AML-193 (cell line): ENCODE measurements at places on chromosomes 6 and 20.
A peak's percentile ranks its signal among the peaks of the same experiment; 100 is the strongest.

- DNase-seq, result peak; percentile 78
Observed at GRCh38 chr6:21381331-21381963, 212.1 kb upstream of the SOX4 start.

DNA sequence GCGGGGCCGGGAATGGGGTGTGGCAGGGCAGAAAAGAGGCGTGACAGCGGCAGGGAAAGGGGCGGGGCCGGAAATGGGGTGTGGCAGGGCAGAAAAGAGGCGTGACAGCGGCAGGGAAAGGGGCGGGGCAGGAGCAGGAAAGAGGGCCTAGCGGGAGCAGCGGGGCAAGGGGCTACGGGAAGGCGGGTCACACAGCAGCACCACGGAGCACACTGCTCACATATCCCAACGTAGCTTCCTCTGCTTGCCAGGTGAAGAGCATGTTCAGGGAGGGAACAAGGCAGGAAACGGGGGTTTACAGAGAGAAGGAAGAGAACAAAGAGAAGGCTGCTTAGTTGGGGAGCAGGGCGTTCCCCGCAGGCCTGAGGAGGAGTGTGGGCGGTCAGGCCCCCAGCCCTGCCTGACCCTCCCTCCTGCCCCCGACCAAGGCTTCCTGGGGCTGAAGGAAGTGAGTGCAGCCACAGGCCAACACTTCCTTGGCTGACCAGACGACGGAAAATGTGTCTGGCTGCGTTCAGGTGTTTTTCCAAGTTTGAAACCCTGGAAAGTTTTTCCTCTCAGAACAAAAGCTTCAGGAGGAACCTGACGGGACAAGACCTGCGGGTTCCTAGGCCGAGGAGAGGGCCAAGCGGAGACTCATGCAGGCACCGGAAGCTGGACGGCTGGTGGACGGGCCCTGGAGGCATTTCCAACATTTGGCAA, 13.8 kb downstream of the UCKL1 start:
- DNase-seq, result no peak

DNA sequence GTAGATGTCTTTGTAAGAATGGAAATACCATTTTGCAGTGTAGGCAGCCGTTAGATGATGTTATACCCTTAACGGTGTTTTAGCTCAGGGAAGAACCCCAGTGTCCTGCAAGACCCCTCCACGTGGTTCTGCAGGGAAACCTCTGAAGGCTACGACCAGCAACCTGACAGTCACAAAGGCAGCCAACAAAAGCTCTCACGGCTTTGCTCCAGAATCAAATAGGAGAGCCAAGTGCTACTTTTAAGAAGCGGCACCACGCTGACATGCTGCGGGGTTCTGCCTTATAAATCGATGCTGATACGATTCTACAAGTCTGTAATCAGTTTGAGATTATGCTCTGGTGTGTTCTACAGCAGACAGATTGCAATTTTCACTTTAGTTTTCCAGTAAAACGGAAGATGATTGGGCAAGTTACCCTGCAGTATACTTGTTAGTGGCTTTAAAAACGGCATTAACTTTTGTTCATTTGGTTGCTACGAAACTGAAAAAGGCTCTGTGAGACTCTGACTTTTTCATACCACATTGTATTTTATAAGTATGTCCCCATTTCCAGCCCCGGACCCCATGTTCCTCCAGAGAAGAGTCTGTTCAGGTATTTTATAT, 312.9 kb downstream of the SAMD5 start:
- no peak for DNase-seq

- peak; percentile 38 for DNase-seq
Observed at GRCh38 chr20:4607287-4607713, 114.4 kb upstream of the PRND start.

DNA sequence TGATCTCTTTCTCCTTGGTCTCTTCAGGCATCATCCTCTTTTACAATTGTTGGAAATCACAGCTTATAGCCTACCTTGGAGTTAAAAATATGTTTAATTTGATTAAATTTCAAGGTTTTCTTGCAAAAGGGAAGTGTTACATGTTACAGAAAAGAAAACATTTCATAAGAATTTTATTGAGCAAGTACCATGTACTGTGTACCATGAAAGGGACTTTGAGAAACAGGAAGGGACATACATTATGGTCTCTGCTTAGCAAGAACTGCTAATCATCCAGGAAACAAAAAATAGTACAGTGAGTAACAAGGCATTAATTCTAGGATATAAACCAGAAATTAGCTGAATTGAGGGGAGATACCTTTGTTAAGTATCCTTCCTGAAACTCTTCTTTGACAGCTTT, 145.3 kb upstream of the SPACA1 start:
- peak; percentile 90 for DNase-seq

- no peak for DNase-seq
Observed at GRCh38 chr6:117496383-117496990, 14.0 kb downstream of the DCBLD1 start.

- DNase-seq, result no peak
Observed at GRCh38 chr20:32968478-32969241, 35.6 kb downstream of the SUN5 start.

DNA sequence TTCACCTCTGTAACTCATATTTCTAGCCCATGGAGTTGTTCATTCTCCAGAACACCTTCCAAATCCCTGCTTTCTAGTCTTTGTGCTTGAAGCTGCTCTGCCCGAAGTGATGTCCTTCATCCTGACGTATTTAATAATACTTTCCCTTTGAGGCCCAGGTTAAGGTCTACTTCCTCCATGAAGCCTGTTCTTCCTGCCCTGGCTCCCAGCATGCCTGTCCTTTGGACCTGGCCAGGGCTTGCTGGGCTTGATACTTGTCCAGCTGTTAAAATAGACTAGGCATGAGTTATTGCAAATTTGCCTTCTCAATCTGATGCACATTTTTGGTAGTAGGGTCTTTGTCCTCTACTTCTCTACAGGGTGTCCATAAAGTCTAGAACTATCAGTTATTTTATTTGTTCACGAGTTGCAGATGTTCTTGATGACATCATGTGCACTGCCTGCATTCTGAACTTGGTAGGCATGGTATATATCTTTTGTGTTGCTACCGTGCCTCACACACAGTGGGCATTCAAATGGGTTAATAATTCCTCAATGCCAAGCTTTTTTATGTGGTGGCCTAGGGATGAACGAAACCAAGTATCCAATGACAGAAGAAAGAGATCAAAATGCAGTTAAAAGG, 3.1 kb upstream of the MAP7 start:
- DNase-seq, result no peak

DNA sequence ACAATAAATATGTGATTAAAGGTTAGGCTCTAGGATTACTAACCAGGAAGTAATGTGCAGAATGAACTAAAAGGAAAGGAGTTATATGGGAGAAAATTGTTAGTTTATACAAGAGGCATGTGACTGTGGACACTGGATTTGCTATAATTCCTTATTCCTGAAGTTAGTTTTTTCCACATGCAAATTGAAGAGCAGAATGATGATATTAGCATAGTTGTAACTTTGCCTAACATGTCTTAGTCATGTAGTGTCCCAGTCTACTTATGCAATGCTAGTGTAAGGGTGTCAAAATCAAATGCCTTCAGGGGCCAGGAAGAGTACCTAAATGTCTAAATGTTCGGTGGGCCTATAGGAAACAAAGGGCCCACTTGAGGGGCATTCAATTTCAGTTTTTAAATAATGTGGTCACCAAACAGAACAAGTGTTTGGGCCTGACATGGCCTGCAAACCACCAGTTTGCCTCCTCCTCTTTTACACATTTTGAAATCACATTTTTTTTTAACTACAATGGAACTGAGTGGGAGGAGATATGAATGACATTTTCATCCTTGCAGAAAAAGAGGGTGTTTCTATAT, 28.0 kb upstream of the CEP85L start:
- DNase-seq, result peak; percentile 55

DNA sequence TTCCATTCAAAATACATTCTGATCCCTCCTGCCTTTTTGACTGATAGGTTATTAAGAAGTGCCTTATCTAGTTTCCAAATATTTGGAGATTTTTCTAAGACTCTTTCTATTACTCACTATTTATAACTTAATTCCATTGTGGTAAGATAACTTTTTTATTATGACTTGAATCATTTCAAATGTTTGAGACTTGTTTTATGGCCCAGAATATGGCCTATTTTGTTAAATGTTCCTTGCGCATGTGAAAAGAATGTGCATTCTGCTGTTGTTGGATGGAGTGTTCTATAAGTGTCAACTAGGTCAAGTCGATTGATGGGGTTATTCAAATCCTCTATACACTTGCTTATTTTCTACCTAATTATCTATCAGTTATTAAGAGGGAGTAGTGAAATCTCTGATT, 13.1 kb upstream of the TCP11 start:
- DNase-seq, result no peak

- DNase-seq, result no peak
Observed at GRCh38 chr6:25025248-25025918, 89.6 kb upstream of the RIPOR2 start.

DNA sequence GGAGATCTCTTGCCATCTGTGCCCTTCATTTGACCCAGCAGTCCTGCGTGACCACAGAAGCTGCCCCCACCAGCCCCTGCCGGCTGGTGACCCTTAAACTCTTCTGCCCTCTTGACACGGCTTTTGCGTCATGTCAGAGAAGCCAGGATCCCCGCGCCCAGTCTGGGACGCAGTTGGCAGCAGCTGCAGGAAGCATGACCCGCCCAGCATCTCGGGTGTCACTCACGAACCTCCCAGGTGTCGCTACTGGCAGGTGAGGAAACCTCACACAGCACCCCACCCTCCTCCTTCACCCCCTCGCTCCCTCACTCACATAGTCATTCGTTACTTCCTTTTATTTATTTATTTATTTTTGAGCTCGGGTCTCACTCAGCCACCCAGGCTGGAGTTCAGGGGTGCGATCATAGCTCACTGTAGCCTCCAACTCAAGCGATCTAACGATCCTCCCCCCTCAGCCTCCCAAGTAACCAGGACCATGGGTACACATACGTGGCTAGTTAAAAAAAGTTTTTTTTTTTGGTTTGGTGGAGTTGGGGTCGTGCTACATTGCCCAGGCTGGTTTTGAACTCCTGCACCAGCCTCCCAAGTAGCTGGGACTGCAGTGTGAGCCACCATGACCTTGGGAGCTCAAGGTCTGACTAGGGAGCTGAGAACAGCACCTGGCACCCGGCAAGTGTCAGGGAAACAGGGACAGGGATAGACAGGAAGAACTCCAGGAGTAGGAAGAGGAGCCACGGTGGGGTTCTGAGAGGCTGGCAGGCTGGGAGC, 14.1 kb upstream of the SPDEF start:
- DNase-seq, result no peak

DNA sequence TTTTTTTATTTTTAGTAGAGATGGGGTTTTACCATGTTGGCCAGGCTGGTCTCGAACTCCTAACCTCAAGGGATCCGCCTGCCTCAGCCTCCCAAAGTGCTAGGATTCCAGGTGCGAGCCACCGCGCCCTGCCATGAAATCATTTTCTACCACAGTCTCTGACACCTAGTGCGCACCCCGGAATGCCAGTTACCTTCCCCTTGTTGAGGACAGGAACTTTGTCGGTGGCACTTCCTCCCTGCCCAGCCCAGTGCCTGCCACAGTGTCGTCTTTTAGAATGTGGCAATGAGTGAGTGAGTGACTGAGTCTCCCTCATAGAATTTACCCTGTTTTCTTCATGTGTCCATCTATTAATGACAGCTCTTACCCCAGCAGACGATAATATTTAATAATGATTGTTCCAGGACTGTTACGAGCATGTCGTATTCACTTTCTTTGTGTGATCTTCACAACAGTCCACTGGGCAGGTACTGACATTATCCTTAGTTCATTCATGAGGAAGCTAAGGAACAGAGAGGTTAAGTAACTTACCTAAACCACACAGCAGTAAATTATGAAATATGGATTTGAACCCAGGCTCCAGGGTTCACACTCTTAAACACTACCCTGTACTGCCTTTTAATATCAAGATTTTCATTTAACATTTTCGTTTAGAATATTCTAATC, 1.8 kb downstream of the OSBPL2 start:
- no peak for DNase-seq

DNA sequence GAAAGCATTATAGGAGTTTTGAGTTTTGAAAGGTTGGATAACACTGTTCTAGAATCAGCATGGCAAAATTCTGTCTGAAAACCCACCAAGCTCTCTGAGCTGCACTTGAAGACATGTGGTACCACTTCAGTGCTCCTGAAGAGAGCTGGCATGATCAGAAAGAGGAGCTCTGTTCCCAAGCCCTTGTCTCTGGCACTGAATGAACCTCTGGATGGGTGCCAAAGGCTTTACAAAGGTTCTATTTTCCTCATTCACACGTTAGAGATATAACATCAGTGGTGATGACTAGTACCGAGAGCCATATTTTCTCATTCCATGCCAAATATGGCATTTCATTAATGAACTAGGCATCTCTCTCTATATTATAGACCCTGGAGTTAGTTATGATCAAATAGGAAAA, 301.8 kb upstream of the ID4 start:
- no peak for DNase-seq

DNA sequence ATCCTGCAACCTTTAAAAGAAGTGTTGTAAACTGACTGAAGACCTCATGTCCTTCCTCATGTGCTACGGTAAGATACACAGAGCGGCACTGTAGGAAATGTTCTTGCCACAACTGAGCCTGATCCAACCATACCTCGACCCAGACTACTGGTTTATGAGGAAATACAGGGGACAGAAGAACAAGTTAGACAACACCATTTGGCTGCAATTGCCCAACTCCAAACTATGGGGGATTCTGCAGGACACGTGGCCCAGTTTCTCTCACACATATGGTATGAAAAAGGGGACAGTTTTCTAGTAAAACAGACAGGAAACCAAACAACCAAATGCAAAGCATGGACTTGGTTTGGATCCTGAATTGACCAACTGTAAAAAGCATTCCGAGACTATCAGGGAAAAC, 10.5 kb downstream of the PRPH2 start:
- no peak for DNase-seq

- DNase-seq, result no peak
Observed at GRCh38 chr6:118724211-118724610, 72.8 kb upstream of the CEP85L start.

DNA sequence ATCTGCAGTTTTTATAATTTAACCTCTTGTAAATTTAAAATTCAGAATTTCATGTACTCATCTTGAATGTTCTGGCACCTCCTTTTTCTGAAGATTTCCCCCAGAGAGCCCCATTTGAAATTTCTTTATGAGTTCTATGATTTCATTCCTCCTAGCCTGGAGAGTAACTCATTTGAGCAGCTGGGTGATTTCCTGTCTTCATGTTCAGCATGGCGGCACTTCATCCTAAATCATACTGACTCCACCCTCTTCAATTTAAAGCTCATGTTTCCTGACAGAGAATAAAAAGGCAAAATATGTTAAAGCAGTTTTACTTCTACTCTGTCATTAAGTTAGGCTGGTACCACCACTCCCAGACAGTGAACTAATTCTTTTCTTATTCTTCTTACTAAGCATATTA, 250.9 kb upstream of the POU3F2 start:
- DNase-seq, result no peak

GRCh38 chr20:53136473-53136872, 164.3 kb downstream of the TSHZ2 start:
- DNase-seq, result no peak

DNA sequence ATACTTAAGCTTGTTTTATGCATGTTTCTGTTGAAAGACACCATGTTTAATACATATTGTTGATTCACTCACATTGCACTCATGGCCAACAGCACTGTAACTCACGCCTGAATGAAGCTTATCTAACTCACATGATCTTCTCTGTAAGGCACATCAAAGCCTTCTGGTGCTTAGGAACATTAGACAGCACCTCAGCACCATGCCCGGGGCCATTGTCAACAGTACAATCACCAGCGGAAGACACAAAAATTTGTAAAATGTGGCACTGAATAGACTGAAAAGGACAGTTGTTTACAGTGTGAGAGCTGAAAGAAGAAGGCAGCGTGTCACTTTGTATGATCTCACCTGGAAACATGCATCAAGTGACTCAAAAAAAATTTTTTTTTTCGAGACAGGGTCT, 8.9 kb upstream of the TCF15 start:
- no peak for DNase-seq
